ENCODE measurements at places on chromosomes 4 and X. TPM values are rescaled to one million over a fixed set of nuclear protein-coding genes. Genes with fewer than 3 reads are reported as not detected.

AKAP14 gene
- total RNA-seq, result not detected

EXOC1L gene
- total RNA-seq, result not detected

HS6ST2 gene
- total RNA-seq, result 0.62 TPM

FMR1NB gene
- total RNA-seq, result not detected

S100G gene
- total RNA-seq, result not detected

DNA sequence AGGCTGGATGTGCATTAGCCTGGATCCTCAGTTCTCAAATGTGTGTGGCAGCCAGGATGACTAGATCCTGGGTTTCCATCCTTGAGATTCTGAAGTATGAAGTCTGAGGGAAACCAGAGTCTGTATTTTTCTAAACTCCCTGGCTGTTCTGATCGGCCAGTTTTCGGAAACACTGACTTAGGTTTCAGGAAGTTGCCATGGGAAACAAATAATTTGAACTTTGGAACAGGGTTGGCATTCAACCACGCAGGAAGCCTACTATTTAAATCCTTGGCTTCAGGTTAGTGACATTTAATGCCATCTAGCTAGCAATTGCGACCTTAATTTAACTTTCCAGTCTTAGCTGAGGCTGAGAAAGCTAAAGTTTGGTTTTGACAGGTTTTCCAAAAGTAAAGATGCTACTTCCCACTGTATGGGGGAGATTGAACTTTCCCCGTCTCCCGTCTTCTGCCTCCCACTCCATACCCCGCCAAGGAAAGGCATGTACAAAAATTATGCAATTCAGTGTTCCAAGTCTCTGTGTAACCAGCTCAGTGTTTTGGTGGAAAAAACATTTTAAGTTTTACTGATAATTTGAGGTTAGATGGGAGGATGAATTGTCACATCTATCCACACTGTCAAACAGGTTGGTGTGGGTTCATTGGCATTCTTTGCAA lies 67.6 kb downstream of the PDGFRA start:
- no peak for DNase-seq
- no peaks in the 10 kb centered on the region for H3K36me3 ChIP-seq
- H3K4me1 ChIP-seq, result no peaks in the 10 kb centered on the region
- no peak overlapping the region for H3K4me3 ChIP-seq
- H3K27ac ChIP-seq, result no peak overlapping the region

DNA sequence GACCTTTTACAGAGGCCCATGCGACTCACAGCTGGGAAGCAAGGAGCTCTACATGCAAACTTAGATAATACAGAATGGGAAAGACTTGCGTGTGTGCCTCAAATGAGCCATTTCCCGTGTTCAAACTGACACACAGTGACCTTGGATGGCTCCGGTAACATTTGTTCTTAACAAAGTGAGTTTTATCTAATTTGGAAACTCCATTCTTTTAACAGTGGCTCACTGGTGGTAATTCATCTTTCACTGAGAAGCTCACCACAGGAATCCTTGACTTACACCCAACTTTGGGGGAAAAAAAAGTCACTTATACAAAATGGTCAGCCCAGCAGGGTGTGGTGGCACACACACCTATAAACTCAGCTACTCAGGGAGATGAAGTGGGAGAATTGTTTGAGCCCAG lies 190.6 kb downstream of the LDB2 start:
- DNase-seq, result no peak
- H3K36me3 ChIP-seq, result no peaks in the 10 kb centered on the region
- no peak overlapping the region for H3K4me3 ChIP-seq
- H3K4me1 ChIP-seq, result no peaks in the 10 kb centered on the region

GRCh38 chrX:13469963-13470684 lies 99.3 kb upstream of the EGFL6 start:
- H3K36me3 ChIP-seq, result no peaks in the 10 kb centered on the region
- peaks cover 24% of the 10 kb centered on the region for H3K4me1 ChIP-seq
- H3K27ac ChIP-seq, result no peak overlapping the region
- H3K27me3 ChIP-seq, result no peaks in the 10 kb centered on the region

- H3K4me3 ChIP-seq, result no peak overlapping the region
- H3K4me1 ChIP-seq, result no peaks in the 10 kb centered on the region
- H3K27ac ChIP-seq, result no peak overlapping the region
- no peaks in the 10 kb centered on the region for H3K36me3 ChIP-seq
- no peak for DNase-seq
Observed at GRCh38 chr4:85776096-85776495, 301.1 kb downstream of the ARHGAP24 start.

- H3K27ac ChIP-seq, result no peak overlapping the region
- no peak overlapping the region for H3K4me3 ChIP-seq
- peaks cover 2% of the 10 kb centered on the region for H3K36me3 ChIP-seq
- peaks cover 14% of the 10 kb centered on the region for H3K4me1 ChIP-seq
- H3K27me3 ChIP-seq, result no peaks in the 10 kb centered on the region
Observed at GRCh38 chr4:184807797-184808712, 17.7 kb downstream of the ACSL1 start.

DNA sequence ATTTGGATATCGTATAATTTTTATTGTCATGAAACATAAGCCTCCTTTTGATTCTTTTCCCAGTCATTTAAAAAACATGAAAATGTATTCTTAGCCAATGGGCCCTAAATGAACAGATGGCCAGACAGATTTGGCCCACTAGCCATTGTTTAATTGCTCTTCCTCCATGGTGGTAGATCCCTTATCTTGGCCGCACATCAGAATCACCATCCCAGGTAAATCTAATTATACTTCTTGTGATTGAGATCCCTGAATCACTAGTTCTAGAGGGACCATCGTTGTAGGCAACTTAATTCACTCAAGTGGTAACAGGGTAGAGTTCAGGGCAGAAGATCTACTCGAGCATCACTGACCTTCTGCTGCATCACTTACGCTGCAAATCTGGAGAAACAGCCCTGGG lies 24.1 kb upstream of the VCX3A start:
- H3K36me3 ChIP-seq, result no peaks in the 10 kb centered on the region
- no peak overlapping the region for H3K4me3 ChIP-seq
- no peak overlapping the region for H3K27ac ChIP-seq
- no peak for DNase-seq
- H3K27me3 ChIP-seq, result no peaks in the 10 kb centered on the region

DNA sequence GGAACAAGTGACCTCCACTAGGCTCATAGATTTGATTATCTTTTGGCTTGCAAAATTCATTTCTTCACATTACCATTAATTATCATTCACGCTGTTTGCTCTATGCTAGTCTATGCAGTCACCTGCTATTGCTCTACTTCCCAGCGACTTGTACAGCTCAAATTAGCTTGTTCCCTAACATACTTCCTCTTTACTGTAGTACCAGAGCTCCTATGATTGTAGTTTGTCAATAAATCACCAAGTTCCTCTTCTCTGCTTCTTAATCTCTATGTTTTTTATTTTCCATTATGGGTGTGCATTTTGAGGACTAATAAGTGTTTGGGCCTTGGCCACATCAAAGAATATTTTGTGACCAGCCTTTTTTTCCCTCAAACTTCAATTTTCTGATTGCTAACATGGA lies 6.2 kb upstream of the GSPT2 start:
- no peak for DNase-seq
- no peaks in the 10 kb centered on the region for H3K36me3 ChIP-seq

GRCh38 chr4:7929118-7929951 lies 10.3 kb downstream of the AFAP1 start:
- H3K27me3 ChIP-seq, result no peaks in the 10 kb centered on the region
- H3K4me1 ChIP-seq, result peaks cover 19% of the 10 kb centered on the region
- H3K36me3 ChIP-seq, result peaks cover 5% of the 10 kb centered on the region

DNA sequence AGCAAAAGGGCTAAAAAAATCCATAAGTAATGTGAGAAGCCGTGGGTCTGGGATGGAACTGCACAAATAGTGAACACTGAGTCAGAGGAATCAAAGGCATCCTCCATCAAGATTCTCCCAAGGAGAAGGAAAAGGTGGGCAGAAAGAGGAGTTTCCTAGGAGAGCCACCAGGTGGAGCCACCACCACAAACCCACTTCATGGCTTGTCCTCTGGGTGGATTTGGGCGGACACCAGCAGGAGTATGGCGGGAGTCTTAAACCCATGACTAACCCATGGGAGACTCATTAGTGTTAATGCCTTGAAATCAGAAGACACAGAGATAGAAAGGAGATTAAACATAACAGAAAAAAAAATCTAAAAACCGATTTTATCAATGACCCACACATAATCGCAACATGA lies 147.7 kb downstream of the SH3KBP1 start:
- H3K4me3 ChIP-seq, result no peak overlapping the region
- peak overlapping the region; percentile 66 for H3K27ac ChIP-seq
- peak; percentile 61 for DNase-seq
- peaks cover 37% of the 10 kb centered on the region for H3K36me3 ChIP-seq

DNA sequence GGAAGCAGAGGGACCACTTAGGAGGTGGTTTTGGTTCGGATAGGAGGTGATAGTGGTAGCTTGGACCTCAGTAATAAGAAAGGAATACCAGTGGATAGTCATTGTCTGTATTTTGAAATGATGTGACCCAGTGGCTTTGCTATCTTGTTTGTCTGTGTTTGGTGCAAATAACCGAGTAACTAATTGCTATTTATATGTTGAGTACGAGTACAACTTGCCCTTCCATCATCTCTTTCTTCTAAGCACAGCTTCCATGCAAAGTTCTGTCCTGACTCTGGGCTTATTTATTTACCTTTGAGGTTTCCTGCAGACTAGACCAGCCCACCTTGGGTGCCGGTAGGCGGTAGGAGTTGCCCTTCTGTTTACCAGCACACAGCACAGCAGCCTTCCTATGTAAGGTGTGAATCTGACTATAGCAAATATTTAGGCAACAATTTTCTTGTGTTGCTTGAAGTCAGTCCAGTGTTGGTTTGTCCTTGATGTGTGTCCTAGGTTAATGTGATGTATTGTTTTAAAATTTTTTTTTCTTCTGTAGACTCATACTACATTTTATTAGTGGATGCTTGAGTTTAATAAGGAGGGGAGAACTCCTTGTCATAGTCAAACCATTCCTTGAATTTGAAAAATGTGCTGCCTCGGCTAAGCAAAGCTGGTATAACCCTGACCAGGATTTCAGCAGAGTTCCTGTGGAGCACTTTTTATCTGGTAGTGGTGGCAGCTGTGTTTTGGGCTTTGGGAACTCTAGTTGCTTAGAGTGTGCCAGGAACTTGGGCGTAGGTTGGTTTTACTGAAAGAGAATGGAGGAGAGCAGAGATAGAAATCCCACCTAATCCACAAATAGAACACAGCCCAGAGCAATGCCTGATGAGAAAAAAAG lies 21.9 kb downstream of the PTTG2 start:
- no peak overlapping the region for H3K27ac ChIP-seq
- no peak for DNase-seq
- H3K36me3 ChIP-seq, result no peaks in the 10 kb centered on the region
- H3K4me1 ChIP-seq, result peaks cover 37% of the 10 kb centered on the region
- no peaks in the 10 kb centered on the region for H3K27me3 ChIP-seq

GRCh38 chr4:95465010-95465409 lies 83.8 kb downstream of the UNC5C start:
- no peak overlapping the region for H3K27ac ChIP-seq
- no peaks in the 10 kb centered on the region for H3K36me3 ChIP-seq
- no peaks in the 10 kb centered on the region for H3K4me1 ChIP-seq
- H3K4me3 ChIP-seq, result no peak overlapping the region

GRCh38 chr4:139455126-139455538 lies 1.2 kb downstream of the RAB33B start:
- H3K4me3 ChIP-seq, result peak overlapping the region; percentile 91
- peaks cover 13% of the 10 kb centered on the region for H3K36me3 ChIP-seq
- H3K27ac ChIP-seq, result peak overlapping the region; percentile 89
- no peak for DNase-seq
- no peaks in the 10 kb centered on the region for H3K27me3 ChIP-seq

DNA sequence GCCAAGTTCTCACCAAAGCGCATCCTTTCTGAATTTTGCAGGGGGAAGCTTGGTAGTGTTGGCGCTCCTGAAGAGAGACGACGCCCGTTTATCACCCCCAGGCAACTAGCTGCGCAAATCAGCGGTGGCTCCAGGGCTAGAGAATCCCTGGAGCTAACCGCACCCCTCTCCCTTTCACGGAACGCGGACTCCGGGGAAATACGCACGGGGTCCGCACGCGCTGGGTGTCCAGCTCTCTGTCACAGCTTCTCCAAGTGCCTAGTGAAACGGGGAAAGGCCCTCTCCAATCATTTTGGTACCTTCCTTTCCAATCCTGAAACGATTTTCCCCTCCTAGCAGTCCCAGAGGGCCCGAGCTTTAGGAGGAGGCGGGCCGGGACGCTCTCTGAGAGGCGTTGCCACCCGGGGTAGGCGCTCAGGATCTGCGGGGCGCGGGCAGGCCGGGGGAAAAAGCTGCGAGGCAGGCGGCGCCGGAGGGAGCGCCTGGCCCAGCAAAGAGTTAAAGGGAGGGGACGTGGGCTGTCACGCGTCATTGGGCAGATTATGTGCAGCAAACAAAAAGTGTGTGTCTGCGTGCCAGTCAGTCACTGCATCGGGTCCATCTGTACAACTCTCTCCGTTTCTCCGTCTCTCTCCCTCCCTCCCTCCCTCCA lies at the start of gene PRDM8:
TSS of gene PRDM8 (plus strand) at position 582 of the 652 bp plus-strand sequence. CDS start 2,578 bp downstream, outside the sequence.
- H3K4me3 ChIP-seq, result peak within 1 kb of the TSS; percentile 64
- DNase-seq, result peak; percentile 59
- H3K36me3 ChIP-seq, result no peaks in the 10 kb centered on the region
- H3K4me1 ChIP-seq, result peaks cover 30% of the 10 kb centered on the region
- no peak within 1 kb of the TSS for H3K27ac ChIP-seq

GRCh38 chrX:79336869-79337815 lies 30.0 kb downstream of the ITM2A start:
- no peak for DNase-seq
- H3K4me1 ChIP-seq, result peaks cover 19% of the 10 kb centered on the region
- no peaks in the 10 kb centered on the region for H3K27me3 ChIP-seq
- peak overlapping the region; percentile 77 for H3K27ac ChIP-seq

DNA sequence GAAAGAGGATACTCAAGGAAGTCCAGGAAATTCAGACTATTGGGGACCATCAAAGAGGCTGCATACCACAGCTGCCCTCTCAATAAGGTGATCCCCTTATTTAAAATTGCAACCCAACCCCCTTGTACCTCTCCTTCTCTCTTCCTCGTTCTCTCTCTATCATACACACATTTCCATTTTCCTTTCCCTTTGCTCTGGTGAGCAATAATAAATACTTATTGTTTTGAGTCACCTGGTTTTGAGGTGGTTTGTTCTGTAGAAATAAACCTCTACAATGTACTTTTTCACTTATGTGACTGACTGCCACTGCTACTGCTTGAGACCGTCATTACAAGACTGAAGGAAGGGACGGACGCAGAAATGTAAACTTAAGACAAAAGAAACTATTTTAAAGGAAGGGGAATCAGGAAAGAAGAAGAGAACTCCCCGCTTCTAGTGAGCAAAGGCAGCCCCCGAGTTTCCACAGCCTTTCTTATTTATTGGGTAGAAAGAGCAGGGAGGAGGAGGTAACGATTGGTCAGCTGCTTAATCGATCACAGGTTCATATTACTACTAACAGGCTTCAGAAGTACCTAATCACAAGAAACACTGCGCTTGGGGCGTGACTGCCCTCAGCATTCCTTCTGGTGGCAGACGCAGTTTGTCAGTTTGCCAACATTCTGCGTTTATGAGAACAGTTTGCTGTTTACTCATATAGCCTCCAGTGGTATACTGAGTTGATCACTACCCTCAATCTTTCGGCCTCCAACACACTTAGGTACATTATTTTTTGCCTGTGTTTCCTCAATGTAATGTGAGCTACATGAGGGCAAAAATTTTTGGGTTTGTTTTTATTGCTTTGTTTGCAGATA lies 16.9 kb upstream of the TMEM165 start:
- H3K27ac ChIP-seq, result no peak overlapping the region
- H3K4me1 ChIP-seq, result no peaks in the 10 kb centered on the region
- H3K4me3 ChIP-seq, result no peak overlapping the region
- no peak for DNase-seq
- H3K36me3 ChIP-seq, result no peaks in the 10 kb centered on the region

Data from activated CD4-positive, alpha-beta T cell treated with anti-CD3 and anti-CD28 coated beads for 36 hours (primary cell).